ENCODE measurements at places on chromosomes 3 and 15.
A peak's percentile ranks its signal among the peaks of the same experiment; 100 is the strongest.

- no peak for DNase-seq
These were observed 41.6 kb downstream of the FBXL2 start for GRCh38 chr3:33318710-33319380.

DNA sequence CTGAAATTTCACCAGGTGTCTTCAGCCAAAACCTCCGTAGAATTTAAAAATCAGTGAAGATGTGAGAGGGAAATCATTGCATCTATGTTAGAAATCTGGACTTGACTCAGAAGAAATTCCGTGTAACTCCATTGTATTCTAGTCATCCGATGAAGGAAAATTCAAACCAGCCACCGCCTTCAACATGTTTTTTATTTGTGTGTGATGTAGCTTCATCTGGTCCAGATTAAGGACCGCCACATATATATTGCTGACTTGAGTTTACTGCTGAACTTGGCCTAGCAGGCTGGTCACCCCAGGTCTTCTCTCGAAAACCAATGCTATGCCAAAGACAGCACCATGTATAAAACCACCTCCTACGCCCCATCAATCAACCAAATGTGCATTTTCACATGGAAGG lies 120.9 kb downstream of the FOXP1 start:
- no peak for DNase-seq

- peak; percentile 23 for DNase-seq
These were observed 57.5 kb upstream of the PRR23E start for GRCh38 chr3:127135241-127136023.

GRCh38 chr3:145058483-145058882 lies 1086.9 kb downstream of the DIPK2A start:
- no peak for DNase-seq

DNA sequence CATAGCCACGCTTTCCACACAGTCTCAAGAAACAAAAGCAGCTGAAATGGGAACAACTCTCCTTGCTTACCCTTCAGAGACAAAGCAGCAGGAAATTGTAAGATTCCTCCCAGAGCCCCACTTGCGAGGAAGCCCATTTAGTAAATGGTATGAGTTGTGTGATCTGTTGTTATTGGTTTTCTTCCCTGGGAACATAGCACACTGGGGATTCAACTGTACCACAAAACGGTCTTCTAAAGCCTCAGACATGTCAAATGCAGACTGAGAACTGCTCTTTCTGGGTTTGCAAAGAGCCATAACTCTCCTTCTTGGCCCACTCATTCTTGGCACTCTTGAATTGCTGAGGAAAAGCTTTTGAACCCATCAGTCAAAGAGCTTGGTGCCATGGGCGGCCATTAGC lies 101.0 kb upstream of the COL8A1 start:
- no peak for DNase-seq
